ENCODE measurements at places on chromosomes 1 and 21.
A peak's percentile ranks its signal among the peaks of the same experiment; 100 is the strongest.

- no peak for DNase-seq
Observed at GRCh38 chr1:161988413-161988812, 35.3 kb downstream of the OLFML2B start.

DNA sequence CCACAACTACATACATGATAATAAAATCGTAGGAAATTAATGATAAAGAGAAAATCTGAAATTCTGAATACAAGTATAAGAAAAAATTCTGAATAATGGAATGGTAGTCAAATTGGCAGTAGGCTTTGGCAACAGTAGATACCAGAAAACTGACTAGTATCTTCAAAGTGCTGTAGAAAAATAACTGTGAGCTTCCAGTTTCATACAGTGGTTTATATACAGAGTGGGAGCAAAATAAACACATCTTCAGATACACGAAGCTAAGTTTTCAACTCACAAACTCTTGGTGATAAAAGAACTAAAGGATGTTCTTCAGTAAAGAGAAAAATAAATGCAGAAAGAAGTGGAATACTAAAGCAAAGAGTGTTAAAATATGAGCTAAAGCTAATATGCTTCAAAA lies 173.4 kb downstream of the PPP1R12B start:
- no peak for DNase-seq

- DNase-seq: no peak
Observed at GRCh38 chr1:111948209-111949171, 41.0 kb downstream of the KCND3 start.

GRCh38 chr1:170871868-170872267 lies 63.5 kb upstream of the MROH9 start:
- no peak for DNase-seq

DNA sequence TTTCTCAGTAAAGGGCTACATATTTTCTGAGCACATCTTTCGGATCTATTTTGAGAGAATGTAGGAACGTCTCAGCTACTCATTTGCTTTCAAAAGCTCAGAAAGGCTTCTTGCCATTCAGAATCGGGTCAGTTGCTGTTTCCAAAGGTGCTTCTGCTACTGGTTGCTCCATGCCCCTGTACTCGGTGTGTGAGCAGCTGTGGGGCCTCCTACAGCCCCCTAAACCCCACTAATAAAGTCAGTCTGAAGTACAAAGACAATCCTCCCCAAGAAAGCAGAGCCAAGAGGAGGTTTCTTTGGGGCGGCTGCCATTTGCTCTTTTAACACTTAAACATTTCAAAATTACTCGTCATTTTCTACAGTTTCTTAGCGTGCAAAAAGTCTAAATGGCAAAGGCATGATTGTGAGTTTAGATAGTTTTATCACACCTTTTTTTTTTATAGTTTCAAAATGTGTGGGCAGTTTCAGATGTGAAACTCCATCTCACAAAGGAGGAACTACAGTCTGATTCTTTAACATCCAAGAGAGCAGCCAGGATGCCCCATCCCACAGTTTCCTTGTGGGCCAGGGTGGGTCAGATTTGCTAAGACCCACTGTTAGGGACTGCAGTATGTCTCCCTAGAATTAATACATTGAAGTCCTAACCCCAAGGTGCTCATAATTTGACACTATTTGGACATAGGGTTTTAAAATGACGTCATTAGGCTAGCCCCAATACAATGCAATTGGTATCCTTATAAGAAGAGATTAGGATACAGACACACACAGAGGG lies 4.1 kb downstream of the RUNX1 start:
- no peak for DNase-seq

GRCh38 chr1:29465755-29466154 lies 229.4 kb downstream of the PTPRU start:
- DNase-seq: peak; percentile 9

GRCh38 chr1:63463248-63463647 lies 59.8 kb downstream of the ITGB3BP start:
- no peak for DNase-seq

DNA sequence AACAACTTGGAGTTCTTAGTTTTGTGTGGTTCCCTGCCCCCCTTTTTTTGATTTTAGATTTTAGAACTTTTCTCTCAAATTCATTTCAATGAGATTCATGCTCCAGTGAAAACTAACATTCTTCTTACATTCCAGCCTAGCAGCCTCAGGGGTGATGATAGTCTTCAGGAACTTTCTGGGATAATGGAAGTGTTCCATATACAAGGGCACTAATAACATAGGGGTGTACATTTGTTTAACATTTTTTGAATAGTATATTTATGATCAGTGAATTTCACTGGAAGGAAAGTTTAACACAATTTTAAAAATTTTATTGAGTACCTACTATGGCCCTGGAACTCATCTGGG lies 61.4 kb upstream of the ZNF648 start:
- no peak for DNase-seq

- peak; percentile 98 for DNase-seq
Observed at GRCh38 chr1:229717786-229718576, 91.9 kb downstream of the URB2 start.

DNA sequence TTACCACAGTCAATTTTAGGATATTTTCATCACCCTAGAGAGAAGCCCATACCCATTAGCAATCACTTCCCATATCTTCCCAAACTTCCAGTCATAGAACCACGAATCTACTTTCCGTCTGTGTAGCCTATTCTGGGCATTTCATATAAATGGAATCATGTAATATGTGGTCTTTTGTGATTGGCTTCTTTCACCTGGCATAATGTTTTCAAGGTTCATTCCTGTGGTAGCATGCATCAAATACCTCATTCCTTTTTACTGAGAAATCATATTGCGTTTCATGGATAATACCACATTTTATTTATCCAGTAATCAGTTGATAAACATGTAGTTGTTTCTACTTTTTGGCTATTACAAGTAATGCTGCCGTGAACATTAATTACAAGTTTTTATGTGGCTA lies 21.5 kb downstream of the DESI2 start:
- DNase-seq: no peak

DNA sequence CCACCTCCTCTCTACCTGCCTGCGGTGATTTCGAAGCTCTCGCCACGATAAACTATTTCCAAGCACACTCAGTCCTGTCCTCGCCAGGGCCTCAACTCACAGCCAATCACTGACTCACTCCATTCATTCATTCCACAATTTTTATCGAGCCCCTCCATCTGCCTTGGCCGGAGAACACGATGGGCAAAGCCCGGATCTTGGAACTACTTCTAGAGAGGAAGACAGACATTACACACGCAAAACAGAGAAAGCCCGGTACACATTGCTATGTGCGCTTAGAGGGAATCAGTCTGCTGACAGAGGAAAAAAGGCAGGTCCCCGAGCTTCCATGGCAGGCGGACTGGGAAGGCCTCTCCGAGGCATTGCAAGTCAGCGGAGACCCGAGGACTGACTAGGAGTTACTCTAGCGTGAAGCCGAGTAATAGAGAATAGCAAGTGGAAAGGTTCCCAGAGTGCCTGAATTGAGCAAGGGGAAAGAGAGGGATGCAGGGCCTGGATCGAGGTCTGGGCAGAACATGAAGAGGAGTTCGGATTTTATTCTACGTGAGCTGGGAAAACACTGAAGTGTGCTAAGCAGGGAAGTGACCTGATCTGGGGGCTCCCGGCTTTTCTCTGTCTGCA lies 54.2 kb upstream of the DNAJC6 start:
- peak; percentile 82 for DNase-seq

DNA sequence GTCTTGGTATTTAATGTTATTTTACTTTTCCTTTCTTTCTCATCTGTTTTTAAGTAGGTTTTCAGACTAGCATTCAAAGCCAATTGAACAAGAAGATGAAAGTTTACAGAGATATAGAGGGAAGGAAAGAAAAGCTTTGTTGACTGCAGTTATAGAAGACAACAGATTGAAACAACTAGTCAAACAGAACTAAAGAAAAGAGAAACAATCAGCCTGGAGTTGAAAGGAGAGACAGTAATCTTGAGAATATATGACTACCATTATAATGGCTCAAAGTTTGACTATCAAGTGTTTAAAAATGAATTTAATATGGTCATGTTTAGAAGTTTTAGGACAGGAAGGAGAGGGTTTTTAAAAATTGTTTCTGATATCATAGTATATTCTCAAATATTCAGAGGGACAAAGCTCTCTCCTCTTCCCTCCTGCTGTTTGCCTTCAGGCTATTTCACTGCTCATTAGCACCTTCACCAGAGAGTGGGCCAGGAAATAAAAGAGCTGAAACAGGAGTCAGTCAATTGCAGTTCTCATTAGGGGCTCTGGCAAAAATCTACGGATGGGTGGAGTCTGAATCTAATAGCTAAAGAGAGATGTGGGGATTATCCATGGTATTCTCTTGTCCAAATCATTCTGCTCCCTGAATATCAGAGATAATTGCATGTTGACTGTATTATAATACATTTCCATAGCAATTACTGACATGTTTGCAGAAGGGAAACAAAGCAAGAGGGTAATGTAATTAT lies 577.8 kb downstream of the BRINP3 start:
- no peak for DNase-seq

GRCh38 chr1:187264995-187265602 lies 436.4 kb downstream of the PLA2G4A start:
- DNase-seq: peak; percentile 81

GRCh38 chr1:7596126-7596965 lies 174.8 kb upstream of the VAMP3 start:
- DNase-seq: no peak

- DNase-seq: peak; percentile 97
Observed at GRCh38 chr1:230189341-230189740, 122.3 kb downstream of the GALNT2 start.

DNA sequence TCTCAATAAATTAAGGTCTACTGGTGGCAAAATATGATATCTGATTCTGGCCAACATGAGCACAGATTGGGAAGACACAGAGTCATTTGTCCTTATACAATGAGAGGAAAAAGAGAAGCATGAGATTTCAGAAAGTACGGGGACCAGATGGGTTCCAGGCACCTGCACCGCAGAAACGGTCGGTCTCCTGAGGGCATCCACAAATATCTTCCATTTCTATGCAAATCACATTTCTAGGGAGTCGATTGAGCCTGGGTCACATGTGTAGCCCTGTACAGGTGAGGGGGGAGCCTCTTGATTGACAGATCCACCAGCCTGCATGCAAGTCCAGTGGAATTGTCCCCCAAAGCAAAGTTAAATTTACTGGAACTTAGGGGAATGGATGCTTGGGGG lies 415.6 kb downstream of the NPHP4 start:
- no peak for DNase-seq

Measured in DMS53 (cell line).